ENCODE measurements at places on chromosomes 2 and 18.

DNA sequence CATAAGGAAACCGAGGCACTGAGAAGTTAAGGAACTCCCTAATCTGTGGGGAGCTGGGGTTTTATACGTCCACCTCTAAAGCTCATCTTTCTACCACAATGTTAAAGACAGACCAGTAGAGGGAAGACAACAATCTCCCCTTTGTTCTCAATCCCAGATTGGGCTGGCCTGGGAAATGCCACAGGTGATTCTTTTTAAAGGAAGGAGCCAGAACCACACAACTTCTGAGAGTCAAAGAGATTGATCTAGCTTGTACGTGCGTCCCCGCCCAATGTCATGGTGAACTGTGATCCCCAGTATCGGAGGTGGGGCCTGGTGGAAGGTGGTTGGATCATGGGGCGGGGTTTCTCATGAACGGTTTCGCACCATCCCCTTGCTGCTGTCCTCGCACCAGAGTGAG lies 81.8 kb upstream of the LCLAT1 start:
- DNase-seq: no peak

DNA sequence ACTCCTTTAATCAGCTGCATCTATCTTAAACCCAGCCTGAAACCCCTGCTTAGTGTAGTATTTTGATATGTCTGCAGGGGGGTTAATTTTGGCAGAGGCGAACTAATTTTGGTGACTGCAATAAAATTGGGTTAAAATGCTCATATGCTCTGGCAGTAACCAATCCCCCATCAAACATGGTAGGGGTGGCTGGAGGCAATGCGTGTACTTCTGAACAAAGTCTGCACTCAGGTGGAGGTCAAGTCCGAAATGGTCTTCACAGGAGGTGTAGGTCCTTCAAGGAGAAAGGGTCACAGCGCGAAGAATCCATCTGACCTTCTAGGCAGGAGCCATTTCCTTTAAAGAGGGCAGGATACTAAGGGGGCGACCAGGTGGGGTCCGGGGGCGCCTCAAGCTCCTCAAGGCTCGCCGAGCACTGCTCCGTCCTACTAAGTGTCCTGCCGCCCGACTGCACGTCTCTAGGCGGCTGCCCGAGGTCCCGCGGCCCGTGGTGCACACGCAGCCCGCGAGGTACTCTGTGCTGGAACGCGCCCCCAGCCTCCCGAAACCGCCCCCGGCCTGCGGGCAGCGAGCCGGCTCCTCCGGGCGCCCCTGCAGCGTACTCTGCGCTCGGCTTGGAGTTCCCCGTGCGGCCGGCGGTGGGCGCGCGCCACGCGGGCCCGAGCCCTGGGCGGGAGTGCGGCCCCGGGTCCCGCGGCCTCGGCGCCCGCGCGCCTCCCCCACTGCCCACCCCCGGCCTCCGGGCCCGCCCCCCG lies 1.7 kb upstream of the LDLRAD4 start:
- peak; percentile 78 for DNase-seq

- no peak for DNase-seq
Observed at GRCh38 chr2:126803434-126803775, 95.3 kb upstream of the TEX51 start.

DNA sequence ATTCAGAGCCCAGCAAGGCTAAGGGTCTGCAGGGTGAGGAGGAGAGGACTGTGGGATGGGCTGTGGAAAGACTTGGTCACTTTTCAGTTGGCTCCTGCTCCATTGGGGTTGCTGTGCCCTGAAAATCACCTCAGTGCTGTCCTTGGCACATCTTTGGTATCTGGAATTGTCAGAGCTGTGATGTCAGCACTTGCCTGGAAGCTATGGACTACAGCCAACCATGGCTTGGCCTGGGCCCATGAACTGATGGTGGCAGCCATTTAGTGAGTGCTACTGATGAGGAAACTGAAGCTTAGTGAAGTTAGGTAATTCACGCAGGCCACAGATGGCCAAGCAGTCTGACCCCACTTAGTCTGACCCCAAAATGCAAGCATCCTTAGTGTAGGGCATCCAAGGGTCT lies 121.8 kb upstream of the SERPINE2 start:
- DNase-seq: no peak

DNA sequence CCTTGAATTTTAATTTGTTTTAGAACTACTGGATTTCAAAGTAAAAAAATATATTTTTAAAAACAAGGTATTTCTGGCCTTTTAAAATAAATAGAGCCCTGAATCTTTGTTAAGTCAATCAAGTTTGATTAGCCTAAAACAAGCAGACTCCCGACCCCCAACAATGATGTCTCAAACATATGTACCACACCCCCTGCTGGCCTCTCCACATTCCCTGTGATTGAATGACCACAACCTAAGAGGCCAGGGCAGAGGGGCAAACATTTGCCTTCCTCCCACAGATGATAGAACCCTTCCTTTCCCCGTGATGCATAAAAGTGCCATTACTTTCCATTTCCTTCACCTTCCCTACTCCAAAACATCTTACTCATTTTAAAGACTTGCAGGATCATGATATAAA lies 130.9 kb downstream of the STK39 start:
- DNase-seq: no peak

GRCh38 chr2:177340158-177340557 lies 52.4 kb upstream of the AGPS start:
- no peak for DNase-seq

DNA sequence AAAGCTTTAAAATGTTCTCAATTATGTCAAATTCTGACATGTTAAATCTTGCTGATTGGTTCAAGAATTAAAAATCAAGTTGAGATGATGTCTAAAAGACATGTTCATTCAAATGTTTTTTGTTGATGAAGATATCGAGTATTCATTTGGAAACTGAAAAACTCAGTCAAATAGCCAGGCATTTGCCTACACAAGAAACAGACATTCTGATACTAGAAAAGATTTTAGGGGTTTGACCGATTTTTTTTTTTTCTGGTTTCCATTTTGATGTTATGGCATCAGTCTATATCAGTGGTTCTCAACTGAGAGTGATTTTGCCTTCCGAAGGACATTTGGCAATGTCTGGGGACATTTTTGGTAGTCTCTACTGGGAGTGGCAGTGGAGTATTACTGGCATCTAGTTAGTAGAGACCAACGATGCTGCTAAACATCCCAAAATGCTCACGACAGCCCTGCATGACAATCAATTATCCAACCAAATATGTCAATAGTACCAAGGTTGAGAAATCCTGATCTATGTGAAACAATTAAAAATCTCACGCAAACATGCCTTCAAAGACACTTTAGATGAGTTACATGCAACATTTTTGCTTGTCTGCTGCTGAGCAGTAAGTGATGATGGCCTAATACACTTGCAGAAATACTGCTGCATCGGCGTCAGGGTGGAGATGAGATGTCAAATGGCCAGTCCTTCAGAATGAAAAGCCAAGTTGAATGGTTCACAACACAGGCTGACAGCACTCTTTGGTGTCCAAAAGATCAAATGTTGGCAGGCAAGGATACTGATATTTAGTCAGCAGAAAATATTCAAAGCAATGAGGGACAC lies 12.5 kb downstream of the RASGRP3 start:
- peak; percentile 42 for DNase-seq

DNA sequence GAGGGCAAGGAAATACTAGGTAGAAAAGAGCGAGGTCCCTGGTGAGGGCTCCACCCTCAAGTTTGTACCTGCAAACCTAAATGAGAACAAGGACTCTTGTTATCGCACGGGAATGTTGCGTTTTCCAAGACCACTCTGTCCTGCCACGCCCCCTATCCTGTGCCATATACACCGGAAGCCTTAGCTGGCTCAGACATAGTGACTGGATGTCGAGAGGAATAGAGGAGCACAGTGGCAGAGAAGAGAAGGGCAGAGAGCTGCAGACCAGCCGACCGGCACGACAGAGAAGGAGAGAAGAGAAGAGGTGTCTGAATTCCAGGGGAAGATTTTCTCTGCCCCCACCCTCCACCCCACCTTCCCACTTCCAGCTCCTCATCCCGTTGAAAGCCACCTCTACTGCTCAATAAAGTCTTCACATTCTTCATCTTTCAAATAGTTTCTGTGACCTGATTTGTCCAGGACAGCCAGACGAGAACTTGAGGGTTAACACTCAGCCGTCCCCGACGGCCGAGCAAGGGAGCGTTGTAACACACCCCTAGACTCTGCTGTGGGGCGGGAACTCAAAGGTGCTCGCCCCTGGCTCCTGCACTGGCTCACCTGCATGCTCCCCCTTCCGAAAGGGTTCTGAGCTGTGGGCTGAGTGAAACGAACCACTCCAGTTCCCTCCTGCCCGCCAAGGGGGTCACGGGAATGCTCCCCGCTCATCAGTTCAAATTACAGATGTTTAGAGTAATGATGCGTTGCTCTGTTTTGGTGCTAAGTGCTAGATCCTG lies 24.9 kb upstream of the COL3A1 start:
- no peak for DNase-seq

Measured in GM20000 (cell line).